Epithelial cell of esophagus (primary cell): ENCODE measurements at places on chromosomes 16 and 17.
A peak's percentile ranks its signal among the peaks of the same experiment; 100 is the strongest.

DNA sequence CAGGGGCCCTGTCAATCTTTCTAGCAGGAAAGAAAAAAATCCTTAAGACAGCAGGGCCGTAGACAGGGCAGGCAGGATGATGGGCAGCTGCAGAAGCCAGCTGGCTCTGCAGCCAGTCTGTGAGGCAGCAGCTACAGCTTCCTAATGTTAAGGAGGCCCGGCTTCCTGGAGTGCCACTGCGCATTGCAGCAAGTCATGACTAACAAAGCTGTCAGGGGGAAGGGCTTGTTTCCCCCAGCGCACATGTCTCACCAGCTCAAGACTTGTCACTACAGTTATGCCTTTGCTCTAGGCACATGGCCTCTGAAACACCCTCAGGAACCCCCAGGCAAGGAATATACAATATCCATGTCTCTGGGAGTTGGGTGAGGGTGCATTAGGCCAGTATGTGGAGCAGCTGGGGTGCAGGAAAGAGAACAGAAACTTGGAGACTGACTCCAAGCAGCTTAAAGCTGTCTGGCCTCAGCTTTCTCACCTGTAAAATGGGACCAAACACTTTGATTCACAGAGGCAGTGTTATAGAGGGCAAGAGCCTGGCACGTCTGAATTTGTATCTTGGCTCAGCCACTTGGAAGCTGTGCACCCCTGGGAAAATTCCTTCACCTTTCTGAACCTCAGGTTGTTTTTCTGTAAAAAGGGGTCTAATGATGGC lies 220.0 kb downstream of the HAPSTR1 start:
- peak; percentile 29 for DNase-seq

DNA sequence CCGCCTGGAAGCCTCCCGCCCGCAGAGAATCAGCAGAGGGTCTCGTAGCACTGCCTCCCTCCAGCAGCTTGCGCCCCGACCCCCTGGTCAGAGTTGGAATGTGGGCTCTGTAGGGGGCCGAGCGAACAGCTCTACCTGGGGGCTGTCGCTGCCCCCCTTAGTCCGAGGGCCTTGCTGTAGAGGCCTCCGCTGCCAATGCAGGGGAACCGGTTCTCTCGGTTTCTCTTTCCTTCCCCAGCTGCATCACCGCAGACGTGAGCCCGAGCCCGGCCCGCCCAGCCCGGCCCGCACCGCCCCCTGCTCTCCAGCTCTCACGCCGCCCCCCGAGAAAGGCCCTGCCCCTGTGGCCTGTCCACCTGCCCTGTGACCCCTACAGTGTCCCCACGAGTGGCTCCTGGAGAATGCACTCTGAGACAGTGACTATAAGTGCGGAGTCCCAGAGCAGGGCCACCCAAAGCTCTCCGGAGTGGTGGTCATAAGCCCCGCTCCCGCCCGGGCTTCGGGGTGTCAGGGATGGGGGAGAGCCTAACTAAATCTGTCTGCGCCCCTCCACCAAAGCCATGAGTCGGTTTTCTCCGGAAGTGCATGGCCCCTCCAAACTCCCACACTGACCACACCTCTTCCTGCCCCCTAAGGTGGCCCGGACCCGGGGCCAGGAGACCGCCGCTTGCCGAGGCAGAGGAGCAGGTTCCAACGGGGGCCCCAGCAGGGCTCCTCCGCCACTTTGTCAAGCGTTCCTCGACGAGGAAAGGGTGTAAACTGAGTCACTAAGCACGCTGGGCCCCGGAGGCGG lies 1.7 kb downstream of the ARHGAP27 start:
- peak; percentile 90 for DNase-seq

- DNase-seq: no peak
These were observed 104.3 kb upstream of the NUDT7 start for GRCh38 chr16:77617996-77618395.

DNA sequence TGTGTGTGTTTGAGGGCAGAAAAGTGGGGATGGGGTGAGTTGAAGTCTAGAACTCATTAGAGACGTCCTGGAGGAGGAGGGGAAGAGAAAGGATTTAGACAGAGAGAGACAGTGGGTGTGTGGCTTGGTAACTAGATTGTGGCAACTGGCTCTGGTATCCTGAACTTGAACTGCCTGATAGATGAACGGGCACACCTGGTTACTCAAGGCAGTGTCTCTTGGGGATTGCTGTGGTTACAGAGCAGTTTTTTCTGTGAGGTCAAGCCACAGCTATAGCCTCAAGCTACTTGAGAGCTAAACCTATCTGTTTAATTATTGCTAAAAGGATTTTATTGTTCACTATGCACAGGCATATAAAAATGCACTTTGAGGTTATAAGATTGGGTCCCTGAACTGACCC lies 29.8 kb upstream of the MYH2 start:
- DNase-seq: no peak

DNA sequence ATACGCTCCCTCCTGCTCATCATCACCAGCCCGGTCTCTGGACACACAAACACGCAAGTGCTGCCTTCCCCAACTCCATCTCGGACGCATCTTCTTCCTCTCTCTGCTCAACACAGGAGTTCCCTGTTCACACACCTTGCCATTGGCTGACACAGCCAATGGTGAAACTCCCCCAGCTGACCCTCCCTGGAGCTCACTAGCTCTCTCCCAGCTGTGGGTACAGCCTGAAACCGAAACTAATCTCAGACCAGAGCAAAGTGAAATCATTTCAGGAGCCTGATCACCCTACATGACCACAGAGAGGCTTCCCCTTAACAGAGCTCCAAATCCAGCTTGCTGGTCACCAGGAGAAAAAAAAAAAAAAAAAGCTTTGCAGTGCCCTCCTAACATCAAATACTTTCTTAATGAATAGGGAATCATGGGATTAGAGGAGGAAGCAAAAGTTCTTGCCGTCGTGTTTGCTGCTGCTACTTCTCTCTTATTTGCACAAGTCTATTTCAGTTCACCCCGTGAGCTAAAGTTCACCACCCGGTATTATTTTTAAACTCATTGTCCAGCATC lies 8.3 kb downstream of the CUEDC1 start:
- peak; percentile 74 for DNase-seq

GRCh38 chr16:28531777-28532744 lies 6.7 kb downstream of the NUPR1 start:
- no peak for DNase-seq

DNA sequence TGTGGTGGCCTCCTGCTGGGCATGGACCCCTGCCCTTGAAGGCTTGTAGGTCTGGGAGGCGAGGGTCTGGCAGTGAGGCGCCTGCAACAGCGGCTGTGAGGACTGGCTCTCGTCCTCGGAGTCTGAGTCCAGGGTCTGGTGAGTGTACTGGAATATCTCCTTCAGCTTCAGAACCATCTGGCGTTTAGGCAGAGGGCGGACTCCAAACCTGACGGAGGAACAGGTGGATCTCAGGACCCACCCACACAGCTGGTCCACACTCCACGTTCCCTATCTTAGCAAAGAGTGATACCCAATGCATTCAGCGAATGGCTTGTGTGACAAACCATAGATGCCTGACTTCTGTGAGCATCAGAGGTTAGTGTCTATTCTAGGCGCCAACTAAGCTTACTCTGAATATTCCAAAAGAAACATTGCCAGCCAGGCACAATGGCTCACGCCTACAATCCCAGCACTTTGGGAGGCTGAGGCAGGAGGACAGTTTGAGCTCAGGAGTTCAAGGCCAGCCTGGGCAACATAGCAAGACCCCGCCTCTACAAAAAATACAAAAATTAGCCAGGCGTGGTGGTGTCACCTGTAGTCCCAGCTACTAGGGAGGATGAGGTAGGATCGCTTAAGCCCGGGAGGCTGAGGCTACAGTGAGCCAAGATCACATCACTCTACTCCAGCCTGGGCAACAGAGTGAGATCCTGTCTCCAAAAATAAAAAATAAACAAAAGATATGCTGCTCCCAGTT lies 6.3 kb upstream of the NLRC3 start:
- no peak for DNase-seq

GRCh38 chr16:13108126-13108525 lies 206.7 kb downstream of the SHISA9 start:
- no peak for DNase-seq

GRCh38 chr16:30778549-30779244 lies 8.3 kb downstream of the ZNF629 start:
- DNase-seq: no peak
